ENCODE measurements at places on chromosomes 12 and 14.

DNA sequence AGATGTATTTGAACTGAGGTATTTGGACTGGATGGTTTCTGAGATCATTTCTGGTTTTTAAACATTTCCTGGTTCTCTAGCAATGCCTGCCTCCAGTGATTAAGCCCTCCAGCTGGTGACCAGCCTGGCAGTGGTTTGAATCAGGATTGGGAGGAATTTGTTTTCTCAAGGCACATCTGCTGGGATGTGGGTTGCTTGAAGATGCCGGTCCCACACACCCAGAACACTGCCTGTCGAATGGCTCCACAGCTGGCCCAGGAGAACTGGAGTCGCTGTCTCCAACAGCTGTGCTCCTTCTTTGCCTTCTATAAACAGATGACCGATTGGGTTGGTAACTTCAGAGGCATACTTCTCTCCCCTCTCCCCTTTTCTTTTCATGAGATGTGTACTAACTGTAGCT, 258.0 kb upstream of the DDHD1 start:
- DNase-seq: no peak

DNA sequence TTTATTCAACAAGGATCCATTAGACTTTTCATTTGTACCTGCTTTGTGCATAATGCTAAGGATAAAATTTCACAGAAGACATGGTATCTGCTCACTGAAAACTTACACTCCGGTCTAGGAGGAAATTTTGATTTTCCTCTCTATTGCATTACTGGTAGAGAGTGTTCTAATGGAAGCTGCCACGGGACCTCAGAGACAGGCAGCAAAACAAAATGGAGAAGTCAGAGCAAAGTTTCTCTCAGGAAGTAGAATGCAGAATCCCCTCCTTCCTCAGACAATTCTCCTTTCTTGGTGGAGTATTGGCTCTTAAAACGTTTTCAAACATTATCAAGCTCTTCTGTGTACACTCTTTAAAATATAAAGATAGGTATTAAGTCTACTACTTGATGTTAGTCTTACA, 12.3 kb downstream of the CLEC2B start:
- no peak for DNase-seq

DNA sequence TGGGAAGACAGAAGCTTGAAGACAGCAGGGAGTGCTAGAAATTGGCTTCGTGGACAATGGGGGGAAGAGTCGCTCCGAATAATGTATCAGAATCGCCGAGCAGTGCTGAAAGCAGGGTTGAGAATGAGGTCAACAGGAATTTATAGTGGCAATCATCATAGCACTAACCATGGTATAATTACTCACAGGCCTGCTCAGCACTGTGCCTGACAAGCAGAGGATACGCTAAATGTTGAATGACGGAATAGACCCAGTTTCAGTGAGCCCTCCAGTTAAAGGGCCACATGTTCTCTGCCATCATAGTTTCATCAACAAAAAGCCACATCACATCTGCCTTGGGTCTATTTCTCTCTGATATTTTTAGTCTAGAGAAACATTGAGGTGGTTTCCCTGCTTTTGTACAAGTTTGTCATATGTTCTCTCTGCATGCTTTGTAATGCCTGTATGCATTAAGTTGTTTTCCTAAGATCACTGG, 130.3 kb upstream of the EGLN3 start:
- DNase-seq: no peak

DNA sequence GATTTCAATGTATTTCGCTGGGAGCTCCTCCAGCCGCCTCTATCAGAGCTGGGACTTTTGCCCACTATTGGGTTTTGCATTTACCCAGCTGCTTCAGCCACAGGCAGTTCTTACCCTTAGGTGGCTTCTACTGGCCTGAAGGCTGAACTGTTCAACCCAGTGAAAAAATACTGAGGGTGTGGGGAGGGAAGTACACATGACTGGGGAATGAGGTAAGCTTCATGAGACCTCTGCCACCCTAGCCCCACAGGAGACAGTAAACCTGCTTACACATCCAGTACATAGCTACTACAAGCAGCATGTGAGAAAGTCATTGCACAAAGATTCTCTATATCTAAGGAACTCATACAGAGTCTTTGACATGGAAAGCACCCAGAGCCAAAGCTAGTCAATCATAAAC, 411.1 kb downstream of the SYT1 start:
- DNase-seq: no peak

DNA sequence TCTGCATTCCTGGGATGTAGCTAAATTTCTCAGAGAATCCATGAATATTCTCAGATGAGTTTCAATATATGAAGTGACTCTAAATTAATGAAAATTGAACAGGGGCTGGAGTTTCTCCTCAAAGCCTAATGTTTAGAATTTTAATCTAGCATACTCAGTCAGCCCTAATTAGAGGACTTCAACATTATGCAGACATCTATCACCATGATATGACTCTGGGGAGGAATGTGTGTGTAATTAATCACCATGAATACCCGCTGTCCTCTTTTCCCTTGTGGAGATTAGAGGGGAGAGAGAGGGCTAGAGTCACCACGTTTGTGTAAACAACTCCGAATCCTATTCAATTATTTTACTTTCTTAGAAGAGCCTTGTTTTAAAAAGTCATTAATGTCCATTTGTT, 698.6 kb upstream of the MDGA2 start:
- no peak for DNase-seq

GRCh38 chr12:92814584-92814983, 111.8 kb downstream of the PLEKHG7 start:
- no peak for DNase-seq

DNA sequence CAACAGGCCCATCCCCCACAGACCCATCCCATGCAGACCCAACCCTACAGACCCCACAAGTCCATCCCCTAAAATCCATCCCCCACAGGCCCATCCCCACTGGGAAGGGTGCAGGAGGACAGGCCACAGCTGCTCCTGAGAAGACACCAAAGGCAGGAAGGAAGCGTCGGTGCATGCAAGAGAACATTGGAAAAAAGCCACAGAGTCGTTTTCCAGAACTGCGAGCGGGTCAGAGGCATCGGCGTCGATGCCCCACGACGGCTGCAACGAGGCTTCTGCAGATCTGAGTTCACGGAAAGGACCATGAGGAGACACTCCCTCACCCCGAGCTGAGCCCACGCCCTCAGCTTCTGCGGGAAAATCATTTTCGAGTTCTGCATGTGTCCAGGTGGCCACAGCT, 59.6 kb upstream of the GALNT9 start:
- no peak for DNase-seq

DNA sequence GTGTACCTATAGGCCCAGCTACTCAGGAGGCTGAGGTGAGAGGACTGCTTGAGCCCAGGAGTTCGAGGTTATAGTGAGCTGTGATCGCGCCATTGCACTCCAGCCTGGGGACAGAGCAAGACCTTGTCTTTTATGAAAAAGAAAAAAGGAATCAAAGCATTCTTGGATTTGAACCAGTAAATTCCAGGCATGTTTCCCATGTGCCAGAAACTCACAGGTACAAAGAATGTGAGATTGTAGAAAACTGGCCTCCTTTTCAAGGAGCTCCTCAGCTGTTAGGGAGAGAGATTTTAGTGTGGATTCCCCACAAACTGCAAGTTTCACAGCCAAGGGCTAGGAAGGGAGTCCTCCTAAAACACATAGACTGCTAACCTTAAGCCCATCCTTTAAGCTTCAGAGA, 95.0 kb downstream of the FOXN4 start:
- no peak for DNase-seq

DNA sequence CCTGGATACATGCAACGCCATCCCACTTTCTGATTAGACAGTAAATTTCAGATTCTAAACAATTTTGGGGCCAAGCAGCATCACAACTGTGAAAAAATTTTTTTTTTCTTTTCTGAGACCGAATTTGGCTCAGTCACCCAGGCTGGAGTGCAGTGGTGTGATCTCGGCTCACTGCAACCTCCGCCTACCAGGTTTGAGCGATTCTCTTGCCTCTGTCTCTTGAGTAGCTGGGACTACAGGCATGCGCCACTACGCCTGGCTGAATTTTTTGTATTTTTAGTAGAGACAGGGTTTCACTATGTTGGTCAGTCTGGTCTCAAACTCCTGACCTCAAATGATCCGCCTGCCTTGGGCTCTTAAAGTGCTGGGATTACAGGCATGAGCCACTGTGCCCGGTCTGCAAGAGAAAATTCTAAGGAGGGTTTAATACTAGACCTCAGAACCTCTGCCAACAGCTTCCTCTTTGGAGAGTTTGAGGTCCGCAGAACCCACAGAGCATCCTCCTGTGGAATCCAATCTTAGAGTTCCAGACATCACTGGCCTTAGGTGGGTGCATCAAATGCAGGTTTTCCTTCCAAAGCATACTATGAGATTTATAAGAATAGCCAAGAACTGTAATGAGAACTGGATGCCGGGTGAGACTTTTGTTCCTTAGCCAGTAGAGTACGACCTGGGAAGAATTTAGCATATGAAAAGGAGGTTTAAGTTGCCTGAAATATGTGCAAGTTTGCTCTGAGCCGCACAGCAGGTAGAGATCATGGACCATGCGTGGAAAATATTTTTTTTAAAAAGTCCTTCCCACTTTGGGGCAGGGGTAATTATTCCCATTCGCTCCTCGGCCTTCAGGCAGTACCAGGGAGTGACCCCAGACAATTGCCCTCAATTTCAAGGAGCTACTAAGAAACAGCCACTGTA, 7.8 kb upstream of the PHC1 start:
- DNase-seq: no peak
